Mesenteric fat pad (tissue), 1 donor: ENCODE measurements at places on chromosomes 7 and 10. TPM values are rescaled to one million over a fixed set of nuclear protein-coding genes. Genes with fewer than 3 reads are reported as not detected.

- no peak for DNase-seq
These were observed 221.5 kb upstream of the GHITM start for GRCh38 chr10:83917537-83918506.

- no peak for DNase-seq
These were observed 505.8 kb downstream of the SUGCT start for GRCh38 chr7:40640566-40640965.

DNA sequence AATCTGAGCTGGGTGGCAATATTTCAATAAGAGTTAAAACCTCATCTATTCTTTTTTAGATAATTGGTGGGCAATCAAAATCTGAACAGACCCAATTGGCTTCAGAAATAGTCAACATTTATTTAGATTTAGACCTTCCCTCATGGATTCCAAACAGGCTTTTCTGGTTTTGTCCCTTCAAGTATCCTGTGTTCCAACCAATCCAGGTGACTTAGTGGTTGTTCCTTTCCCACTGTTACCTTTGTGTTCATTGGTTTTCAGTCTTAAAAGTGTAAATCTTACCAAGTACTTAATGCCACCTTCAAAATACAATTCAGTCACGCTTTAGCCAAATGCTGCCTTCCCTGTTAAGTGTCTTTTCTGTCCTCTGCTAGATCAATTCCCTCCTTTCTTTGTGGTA is 85.9 kb downstream of the AHR start:
- no peak for DNase-seq

- DNase-seq: no peak
These were observed 449.2 kb downstream of the IPMK start for GRCh38 chr10:57818522-57818921.

GRCh38 chr7:22331704-22332103 is 25.2 kb downstream of the RAPGEF5 start:
- DNase-seq: no peak

DNA sequence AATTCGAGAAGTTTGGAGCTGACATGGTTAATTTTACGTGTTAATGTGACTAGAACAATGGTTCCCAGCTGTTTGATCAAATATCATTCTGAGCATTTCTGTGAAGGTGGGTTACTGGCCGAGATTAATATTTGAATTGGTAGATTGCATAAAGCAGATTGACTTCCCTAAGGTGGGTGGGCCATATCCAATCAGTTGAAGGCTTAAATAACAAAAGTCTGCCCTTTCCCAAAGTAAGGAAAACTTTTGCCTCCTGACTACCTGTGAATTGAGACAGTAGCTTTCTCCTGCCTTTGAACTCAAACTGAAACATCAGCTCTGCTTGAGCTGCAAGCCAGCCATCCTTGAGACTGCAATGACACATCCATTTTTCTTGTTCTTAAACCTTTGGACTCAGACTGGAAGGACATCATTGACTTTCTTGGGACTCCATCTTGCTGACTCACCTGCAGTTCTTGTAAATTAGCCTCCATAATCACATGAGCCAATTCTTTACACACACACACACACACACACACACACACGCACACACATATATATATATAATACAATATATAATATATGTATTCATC is 63.1 kb upstream of the LRRTM3 start:
- no peak for DNase-seq

DNA sequence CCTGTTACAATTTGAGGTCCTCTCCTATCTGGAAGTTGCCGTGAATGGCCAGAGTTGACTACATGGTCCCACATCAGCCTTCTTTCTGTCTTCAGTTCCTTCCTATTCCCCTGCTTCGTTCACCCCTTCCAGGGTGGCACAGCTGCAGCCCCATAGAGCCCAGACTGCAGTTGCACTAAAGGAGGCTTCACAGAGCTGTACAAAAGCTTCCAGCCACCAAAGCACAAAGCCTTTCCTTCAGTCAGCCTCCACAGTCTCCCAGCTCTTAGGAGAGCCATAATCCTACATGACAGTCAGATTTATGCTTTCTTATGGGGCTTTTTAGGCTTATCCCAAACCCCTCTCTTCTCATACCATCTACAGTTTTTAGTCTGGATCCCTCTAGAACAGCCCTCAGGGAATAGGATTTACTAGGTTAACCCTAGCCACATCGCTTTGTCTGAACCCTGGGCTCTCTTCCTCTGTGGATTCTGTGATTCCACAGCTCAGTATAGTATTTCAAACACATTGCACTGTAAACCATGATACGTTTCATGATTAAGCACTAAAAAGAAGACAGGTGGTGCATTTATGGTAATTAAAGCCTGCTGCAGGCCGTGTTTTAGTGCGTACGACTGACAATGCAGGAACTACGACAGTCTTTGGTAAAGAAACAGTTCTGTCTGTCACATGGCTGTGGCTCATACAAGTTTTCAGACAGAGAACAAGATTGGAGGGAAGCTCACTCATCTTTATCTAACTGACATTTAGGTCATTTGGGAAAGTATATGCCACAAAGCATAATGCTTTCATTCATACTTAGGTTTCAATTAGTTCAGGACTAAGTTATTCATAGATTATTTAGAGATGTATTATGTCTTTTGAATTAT is 208.3 kb upstream of the KMT2E start:
- no peak for DNase-seq

DNA sequence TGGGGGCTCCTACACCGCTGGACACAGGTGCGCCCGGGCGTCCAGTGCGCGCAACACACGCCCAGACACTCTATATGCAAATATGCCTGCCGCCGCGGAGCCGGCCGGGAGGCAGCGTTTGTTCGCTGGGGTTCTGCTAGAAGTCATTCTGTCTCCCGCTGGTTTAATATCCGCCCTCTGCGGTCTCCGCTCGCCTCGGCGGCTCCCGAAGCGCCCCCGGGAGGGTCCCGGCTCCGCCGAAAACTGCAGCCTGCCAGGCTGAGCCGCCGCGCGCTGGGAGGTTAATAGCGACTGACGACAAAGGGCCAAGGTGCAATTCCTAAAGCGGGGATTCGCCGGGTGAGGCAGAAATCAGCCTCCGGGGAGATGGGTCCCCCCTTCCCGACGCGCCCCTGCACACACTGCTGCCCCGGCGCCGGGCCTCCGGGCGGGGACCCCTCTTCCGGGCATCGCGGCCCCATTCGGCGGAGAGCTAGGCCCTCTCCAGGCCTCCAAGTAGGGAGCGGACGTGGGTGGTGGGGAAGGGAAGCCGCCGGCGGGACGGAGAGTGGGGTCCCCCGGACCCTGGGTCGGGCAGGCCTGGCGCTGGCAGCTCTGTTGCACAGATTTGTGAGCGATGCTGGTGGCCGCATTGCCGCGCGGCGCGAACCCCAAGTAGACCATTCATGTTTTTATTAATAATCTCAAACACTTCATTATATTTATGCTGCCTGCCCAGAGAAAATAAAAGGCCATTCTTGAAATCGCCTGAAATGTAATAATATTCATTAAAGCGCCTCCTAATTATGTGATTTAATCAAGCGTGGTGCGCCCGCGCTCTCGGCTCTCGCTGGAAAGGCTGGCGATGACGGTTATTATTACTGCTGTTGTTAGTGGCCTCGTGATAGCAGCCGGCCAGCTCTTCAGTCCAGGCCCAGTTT is 9.1 kb downstream of the EN2 start:
- DNase-seq: no peak

- peak; percentile 83 for DNase-seq
These were observed 545.5 kb downstream of the TCERG1L start for GRCh38 chr10:130766071-130766470.

DNA sequence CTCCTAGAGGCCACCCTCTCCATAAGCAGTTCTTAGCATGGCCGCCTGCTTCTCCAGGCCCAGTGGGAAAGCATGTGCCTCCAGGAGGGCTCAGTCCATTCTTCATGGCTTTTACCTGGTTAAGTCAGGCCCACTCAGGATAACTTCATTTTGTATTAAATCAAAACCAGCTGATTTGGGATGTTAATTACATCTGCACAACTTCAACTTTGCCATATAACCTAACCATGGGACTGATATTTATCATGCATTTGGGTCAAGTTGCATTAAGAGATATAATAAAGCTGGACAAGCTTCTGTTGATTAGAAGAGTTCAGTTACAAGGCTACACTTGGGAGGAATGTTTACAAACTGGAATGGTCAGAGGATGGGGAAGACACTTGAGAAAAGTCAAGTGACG is 65.5 kb downstream of the EGFR start:
- DNase-seq: no peak

- DNase-seq: no peak
These were observed 20.3 kb upstream of the RNF32 start for GRCh38 chr7:156620291-156620675.

GRCh38 chr7:44281811-44282600 is 43.4 kb downstream of the CAMK2B start:
- DNase-seq: peak; percentile 62

DNA sequence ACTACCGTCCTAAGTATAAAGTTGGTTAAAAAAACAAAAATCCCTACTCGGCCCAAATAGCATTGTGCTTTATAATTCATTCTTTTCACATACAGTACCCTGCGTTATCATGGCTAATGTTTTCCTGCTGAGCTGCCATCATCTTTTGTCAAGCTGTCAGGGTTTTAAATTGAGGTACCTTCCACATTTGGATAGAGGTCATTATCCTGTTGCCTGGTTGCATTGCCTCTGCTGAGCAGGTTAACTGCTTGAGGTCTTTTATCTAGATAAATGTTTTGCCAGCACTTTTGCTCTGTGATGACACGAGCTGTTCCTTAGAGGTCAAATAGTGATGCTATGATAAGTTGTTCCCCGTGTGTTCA is 94.4 kb upstream of the FZD1 start:
- DNase-seq: no peak

- peak; percentile 33 for DNase-seq
These were observed 253.1 kb downstream of the GRID1 start for GRCh38 chr10:86113501-86113900.

DNA sequence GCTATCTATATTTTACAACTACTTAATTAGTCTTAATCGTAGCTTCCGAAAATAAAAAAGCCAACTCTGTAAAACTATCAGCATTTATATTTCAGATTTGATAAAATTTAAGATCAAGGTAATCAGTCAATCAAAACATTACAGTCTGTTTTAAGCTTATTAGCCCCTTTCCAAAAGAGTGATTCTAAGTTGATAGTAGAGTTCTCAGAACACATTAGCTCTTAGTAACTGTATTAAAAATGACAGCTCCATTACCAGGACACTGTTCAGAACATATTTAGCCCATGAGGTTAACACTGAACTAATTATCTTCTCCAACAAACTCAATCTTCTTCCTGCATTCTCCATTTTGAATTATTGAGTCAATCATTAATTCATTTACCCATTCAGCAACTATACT is 110.3 kb upstream of the PALS2 start:
- no peak for DNase-seq

DNA sequence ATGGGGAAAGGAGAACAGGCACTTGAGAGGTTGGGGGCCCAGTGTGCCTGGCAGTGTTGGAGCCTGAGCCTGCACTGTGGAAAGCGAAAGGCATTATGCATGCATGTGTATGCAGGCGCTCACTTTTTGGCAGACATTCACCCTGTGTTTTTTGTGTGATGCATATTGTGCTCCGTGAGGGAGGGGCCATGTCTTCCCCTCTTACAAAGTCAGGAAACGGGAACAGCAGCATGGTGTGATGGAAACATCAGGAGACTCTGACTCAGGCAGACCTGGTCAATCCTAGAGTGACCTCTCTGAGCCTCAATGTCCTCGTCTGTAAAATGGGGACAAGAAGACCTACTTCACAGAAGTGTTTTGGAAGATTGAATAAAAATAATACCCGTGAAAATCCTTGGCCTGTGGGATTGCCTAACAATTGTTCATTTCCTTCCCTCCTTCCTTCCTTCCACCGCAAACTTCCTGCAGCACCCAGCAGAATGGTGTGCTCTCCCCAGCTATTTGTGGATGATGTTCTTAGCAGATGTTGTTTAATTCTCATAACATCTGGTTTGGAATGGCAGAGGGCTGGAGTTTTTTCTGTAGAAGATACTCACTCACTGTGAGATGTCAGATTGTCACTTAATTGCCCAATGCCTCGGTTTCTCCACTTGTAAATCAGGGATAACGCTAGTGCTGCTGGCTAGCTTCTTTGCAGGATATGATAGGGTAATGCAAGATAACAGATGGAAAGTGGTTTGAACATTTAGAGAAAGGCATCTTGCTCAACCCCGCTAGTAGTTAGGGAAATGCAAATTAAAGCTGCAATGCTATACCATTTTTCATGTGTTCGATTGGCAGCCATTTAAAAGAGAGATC is 39.8 kb downstream of the CDH23 start:
- no peak for DNase-seq

- DNase-seq: no peak
These were observed 810 bp downstream of the OPN4 start for GRCh38 chr10:86655173-86655540.

DNA sequence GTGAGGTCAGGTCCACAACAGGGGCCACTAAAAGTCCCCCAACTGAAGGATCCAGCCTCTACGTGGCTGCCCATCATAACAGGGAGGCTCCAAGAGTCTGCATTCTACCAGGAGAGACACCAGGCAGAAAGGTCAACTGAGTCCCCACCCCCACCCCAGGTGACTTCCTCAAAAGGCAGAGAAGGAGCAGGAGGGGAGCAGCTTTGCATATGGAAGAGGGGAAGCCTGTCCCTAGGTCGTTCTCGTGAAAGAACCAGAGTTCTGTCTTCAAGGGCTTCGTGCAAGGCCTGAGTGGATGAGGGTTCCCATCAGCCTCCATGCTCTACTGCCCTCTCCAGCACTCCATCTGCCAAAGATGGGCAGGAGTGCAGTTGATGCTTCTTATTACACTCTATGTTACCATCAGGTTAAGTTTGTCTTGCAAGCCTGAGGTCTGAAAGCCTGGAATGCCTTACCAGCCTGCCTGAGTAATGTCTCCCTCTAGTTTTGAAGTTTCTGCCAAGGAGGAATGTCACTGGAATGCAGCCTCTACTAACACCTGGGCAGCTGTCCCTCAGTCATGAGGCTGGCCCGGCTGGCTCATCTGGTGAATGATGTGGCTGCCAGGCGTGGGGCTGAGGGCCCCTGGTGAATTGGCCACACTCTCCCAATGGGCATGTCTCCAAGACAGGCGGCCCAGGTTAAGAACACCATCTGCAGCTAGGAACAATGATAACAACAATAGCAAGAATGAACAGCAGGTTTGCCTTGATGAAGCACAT is 54.3 kb upstream of the SMNDC1 start:
- peak; percentile 74 for DNase-seq

DNA sequence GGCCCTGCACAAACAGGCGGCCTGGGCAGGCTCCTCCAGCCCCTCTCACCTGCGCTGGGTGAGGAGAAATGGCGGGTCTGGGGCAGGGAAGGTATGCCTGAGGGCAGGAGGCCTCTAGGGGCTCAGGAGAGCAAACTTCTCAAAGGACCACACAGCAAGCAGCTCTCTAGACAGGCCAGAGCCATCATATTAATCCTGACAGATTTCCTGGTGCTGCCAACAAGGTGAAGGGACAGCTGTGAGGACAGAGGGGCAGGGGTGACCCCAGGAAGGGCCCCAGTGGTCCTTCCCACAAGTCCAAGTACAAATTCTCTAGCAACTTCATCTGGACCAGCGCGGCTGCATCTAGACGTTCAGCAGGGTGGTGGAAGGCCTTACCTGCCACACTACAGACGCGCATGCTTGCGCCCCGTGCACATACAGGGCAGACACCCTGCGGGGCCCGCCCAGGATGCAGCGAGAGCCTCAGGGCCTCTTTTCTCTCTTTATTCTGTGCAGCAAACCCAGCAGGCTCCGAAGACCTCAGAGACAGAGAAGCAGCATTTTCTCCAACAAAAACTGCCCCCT is 62.1 kb downstream of the ZRANB1 start:
- DNase-seq: no peak

The CRTAC1 gene
- total RNA-seq: 1.3 TPM

The SLC13A1 gene
- total RNA-seq: not detected

The FANK1 gene
- total RNA-seq: 0.42 TPM

The ZNF488 gene
- 0.10 TPM for total RNA-seq

The SH2D4B gene
- 0.35 TPM for total RNA-seq

The ELN gene
- 95.5 TPM for total RNA-seq
